ENCODE measurements at places on chromosomes 6 and 20.

DNA sequence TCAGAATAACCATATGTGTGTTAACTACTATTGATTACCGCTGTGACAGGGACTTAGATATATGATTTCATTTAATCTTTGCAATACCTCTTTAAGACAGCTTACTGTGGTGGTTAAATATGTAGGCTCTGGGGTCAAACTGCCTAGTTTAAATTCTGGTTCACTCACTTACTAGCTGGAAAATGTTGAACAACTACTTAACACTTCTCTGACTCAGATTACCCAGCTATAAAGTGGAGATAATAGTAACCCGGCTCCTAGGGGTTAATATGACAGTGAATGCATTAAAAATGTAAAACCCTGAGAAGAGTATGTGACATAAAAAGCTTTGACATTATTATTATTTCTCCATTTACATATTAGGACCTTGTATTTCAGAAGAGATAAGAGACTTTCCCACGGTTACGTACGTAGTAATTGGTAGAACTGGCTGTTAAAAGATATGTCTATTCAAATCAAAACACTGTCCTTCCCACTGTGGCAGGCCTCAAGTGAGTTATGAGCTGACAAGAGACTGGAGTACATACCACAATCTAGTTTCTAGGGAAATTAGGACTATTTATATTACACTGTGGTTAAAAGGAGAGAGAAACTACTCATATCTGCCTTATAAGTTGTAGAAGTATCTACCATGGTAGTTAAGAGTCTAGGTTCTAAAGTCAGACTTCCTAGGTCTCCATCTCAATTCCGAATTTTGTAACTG is 4.4 kb upstream of the PLCB1 start:
- no peak for DNase-seq

DNA sequence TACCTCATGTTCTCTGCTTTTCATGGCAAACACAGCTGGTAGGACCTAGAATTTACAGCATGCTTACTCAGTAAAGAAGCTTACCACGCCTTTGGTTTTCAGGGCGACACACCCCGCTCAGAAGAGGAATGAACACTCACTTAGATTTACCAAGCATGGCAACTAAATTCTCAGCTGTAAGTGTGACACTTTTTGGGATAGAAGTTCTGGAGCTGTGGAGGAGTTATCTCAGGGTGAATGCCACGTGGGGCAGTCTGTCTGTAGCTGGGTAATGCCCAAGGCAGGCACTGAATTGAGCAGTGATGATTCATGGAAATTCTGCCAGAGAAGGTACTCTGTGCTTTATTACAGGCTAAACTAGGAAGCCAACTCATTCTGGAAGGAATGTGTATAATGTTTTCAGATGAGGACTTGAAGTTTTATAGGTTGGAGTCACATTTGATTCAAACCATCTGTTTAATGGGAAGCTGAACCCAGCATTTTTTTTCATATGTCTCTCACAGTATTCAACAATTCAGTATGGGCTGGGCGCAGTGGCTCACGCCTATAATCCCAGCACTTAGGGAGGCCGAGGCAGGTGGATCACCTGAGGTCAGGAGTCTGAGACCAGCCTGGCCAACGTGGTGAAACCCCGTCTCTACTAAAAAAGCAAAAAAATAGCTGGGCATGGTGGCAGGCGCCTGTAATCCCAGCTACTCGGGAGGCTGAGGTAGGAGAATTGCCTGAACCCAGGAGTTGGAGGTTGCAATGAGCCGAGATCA is 3.5 kb upstream of the PRIM2 start:
- peak; percentile 84 for DNase-seq

- no peak for DNase-seq
These were observed 8.5 kb downstream of the L3MBTL3 start for GRCh38 chr6:130026859-130027258.

DNA sequence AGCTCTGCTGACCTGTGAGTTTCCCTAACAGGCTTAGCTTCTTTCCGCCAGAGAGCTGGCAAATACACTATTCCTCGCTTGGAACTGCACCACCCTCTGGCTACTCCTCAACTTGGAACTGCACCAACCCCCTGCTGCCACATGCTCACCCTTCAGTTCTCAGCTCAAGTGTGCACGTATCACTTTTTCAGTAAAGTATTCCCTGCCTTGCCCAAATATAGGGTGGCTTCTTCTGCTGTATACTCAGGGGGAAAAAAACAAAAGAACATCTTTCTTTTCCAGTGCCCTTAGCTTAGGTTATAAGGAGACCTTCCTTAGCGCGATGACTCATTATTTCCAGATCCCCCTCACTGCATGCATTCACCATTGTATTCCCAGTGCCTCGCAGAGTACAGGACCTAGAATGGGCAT is 21.2 kb downstream of the GNAS-AS1 start:
- DNase-seq = no peak

GRCh38 chr6:40815731-40816130 is 223.3 kb downstream of the UNC5CL start:
- DNase-seq = no peak

DNA sequence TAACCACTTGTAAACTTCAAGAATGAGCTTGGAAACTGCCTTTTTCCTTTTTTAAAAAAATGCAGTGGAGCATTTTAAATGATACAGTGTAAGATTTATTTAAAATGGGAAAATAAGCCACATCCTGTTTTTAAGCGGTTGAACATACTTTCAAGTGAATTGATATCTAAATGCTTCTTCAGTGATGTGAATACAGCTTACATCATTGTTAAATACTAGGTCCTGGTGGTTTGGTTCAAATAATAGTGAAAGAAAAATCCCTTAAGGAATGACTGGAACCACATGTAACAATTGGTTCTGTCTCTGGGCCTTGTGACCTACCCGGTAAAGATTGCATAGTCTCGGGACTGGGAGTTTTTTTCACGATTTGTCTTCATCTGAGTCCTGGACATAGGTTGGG is 44.2 kb downstream of the BMP6 start:
- no peak for DNase-seq

Data from GM03348 (cell line).